ENCODE measurements at places on chromosomes 1 and 21. TPM values are rescaled to one million over a fixed set of nuclear protein-coding genes. Genes with fewer than 3 reads are reported as not detected.

DNA sequence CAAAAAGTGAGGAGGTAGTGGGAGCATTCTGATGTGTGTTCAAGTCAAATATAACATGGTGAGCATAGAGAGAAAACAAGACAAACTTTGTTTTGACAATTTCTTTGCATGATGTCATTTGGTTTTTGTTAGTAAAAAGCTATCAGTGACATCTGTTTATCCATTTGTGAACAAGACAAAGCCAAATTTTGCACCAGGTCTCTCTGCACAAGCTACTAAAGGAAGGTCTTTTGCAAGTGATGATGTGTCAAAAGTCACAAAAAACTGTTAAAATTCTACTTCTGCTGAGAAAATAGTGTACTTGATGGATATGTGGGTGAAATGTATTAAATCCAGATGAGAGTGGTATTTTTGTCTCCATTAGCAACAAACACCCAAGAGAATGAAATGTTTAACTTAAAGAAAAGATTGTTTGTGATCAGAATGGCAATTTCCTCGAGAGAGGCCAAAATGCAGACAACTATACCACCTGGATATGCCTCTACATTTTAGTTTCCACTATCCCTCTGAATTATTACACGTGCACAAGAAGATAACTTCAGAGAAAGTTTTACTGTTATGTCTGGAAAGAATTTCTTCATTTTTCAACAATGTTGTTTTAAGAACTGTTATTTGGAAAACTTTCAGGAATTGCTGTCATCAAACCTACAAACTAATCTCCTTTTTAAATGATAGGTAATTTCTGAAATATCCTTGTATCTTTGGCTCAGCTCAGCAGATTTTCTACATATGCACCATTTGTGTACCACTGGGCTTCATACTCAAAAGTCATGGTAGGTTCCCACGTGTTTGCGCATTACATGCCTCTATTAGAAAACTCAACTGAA lies 807.4 kb upstream of the ADGRL2 start:
- DNase-seq: no peak

DNA sequence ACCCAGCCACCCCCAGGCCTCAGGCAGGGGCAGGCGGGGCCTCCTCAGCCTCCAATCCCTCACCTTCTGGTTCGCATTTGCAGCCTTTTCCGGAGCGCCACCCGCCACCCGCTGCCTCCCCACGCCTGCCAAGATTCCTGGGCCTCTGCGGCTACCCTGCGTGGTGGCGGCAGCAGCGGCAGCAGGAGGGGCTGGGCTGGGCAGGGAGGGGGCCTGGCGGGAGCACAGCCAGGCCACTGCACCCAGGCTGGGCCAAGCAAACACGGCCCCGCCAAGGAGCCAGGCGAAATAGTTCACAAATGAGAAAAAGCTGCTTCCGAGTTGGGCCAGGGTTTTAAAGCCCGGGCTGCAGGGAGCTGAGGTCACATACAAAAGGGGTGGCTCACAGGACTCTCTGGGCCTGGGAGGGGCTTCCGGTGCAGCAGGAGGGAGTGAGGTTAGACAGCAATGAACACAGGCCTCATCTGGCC lies 9.8 kb downstream of the COL8A2 start:
- DNase-seq: no peak

DNA sequence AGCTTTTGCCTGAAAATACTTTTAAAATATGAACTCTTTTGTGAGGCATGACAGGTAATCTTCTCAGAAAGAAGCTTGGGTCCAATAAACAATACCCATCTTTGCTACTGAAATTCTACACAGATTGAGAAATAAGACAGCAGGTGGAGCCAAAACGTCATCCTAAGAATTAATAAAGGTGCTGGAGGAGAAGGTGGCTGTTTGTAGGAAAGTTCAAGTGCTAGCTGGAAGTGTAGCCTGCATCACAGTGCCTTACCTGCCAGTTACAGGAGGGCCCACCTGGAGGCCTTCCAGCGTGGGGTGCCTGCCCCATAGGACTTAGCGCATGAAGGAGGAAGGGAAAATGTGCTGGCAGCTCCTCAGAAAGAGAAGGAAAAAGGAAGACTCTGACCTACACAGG lies 93.7 kb downstream of the TTC3 start:
- no peak for DNase-seq

DNA sequence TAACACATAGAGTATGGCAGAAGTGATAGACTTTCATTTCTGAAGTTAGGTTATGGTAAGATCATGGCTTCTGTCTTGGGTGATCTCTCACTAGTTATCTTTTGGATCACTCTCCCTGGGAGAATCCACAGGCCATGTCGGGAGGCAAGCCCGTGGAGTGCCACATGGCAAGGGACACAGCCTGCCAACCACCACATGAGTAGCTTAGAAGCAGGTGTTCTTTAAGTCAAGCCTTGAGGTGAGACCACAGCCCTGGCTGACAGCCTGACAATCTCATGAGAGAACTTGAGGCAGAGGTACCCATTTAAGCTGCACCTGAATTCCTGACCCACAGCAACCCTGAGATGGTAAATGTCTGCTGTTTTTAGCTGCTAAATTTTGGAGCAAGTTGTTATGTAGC lies 130.4 kb downstream of the KCNN3 start:
- DNase-seq: no peak

DNA sequence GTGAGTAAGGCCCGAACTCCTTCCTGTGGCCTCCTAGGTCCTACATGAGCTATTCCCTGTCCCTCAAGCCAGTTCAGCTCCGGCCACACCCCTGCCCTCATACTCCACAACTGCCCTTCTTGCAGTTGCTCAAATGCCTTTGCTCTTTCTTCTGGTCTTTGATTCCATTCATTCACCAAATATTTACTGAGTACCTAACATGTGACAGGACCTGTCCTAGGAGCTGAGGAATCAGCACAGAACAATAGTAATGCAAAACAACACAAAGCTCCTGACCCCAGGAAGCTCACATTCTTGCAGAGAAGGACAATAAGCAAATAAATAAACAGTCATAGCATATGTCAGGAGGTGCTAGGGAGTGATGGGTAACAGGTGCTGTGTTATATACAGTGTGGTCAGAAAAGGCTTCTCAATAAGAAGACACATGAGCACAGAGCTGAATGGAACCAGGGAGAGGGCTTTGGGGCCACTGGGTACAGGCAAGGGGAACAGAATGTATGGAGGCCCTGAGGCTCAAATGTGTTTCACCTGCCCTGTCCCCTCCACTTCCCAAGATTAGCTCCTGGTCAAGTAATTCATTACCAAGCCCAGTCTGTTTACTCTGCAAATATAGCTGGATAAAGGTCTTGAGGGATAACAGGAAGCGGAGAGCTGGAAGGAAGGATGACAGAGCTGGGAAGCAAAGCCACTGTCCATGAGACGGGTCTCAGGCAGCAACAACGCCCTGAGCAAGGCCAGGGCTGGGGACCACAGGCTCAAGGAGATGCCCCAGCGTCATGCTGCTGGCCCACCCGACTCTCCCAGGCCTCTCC lies 145.1 kb downstream of the CSMD2 start:
- no peak for DNase-seq

- DNase-seq: no peak
Observed at GRCh38 chr1:38092256-38092655, 45.7 kb upstream of the POU3F1 start.

DNA sequence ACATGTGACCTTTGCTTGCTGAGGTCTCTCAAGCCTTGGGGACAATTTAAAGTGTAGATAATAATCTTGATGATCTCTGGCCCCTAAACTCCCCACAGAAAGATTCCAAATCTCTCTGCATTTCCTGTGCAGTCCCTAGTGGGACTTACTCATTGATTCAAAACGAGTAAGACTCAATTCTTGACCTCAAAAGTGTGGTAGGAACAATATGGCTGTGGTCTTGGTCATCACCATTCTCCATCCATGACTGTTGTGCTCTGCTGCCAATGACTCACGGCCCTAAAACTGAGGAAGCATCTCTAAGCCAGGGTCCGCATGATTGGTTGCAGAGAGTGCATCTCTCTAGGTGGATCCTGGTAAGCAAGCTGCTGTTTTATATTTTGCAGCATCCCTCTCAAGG lies 268.0 kb downstream of the PTGER3 start:
- no peak for DNase-seq

DNA sequence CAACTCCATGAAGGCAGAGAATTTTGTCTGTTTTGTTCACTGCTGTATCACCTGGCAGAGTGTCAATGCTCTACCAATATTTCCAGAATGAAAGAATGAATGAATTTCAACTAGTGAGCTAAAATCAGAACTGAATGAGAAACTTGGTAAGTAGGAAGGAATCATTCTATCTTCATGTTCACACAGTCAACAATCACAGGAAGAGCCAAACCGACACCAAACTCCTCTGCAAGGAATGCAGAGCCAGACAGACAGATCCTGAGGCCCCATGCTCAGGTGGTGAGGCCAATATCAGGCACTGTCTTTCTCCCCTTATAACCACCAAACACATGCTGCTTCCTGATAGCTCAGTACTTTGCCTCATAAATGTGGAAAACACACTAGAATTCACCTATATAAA lies 139.1 kb downstream of the SLC45A1 start:
- no peak for DNase-seq

- DNase-seq: no peak
Observed at GRCh38 chr1:186976700-186977099, 148.0 kb downstream of the PLA2G4A start.

- DNase-seq: no peak
Observed at GRCh38 chr1:28983509-28984310, 69.3 kb downstream of the EPB41 start.

- no peak for DNase-seq
Observed at GRCh38 chr1:115322631-115323030, 15.4 kb downstream of the NGF start.

GRCh38 chr21:27493542-27493941 lies 526.7 kb upstream of the ADAMTS5 start:
- no peak for DNase-seq

DNA sequence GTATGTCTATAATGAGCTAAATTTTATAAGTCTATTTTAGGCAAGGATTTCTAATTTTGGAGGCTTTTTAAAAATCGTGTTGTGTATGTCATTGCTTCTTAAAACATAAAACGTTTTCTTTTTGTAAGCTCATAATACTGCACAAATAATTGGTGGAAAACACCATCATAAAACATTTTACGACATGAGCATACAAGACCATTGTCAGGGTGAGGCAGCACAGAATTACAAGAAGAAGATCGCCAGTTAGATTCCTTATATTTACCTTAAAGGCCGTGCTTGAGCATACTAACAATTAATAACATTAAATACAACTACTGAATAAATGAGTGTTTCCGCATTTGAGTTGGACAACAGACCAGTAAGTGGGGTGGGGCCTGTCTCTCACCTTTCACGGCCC lies 19.1 kb upstream of the LMX1A start:
- DNase-seq: no peak

- no peak for DNase-seq
Observed at GRCh38 chr1:228927946-228928898, 192.9 kb downstream of the RHOU start.

DNA sequence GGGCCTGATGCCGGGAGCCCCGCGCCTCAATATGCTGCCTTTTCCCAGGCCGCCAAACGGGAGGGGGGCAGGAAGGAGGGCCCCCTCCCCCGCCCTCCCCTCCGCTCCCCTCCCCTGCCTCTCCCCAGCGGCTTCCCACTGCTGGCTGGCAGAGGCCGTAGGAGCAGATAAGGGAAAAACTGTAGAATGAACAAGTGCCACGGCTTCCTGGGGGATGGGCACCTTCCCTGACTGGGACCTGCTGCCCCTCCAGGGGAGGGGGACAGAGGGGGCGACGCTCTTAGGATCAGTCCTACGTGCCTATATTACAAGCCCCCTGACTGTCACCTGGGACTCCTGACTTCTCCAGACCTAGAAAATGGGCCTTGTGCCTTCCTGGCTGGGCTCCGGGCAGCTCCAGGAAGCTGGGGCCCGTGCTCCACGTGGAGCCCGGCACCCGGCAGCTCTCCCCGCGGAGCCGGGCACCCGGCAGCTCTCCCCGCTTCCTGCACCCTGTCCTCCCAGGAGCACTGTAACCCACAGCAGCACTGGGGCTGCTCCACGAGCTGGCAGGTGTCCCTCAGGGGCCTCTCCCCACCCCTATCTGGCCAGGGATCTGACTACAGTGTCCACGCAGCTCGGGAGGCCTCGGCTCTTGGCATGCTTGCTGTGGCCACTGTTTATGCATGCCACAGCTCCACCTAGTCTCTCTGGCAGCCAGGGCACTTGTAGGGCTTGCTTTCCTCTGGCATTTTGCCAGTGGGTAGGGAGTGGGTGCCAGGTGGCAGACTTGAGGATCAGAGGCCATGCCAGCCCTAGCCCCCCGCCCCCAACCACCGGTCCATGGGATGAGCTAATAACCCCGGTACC lies 674 bp upstream of the HES5 start:
- DNase-seq: no peak

GRCh38 chr21:17780539-17780938 lies 38.6 kb downstream of the C21orf91 start:
- DNase-seq: no peak

The C1orf141 gene
- polyA plus RNA-seq: not detected

The APOBEC4 gene
- polyA plus RNA-seq: not detected

The KLHDC9 gene
- 20.3 TPM for polyA plus RNA-seq

The HDAC1 gene
- polyA plus RNA-seq: 186 TPM

The HES3 gene
- not detected for polyA plus RNA-seq

Measured in renal pelvis (tissue), 12 donors.